Urinary bladder (tissue), 4 donors: ENCODE measurements at places on chromosomes 16 and 17. TPM values are rescaled to one million over a fixed set of nuclear protein-coding genes. Genes with fewer than 3 reads are reported as not detected.

DNA sequence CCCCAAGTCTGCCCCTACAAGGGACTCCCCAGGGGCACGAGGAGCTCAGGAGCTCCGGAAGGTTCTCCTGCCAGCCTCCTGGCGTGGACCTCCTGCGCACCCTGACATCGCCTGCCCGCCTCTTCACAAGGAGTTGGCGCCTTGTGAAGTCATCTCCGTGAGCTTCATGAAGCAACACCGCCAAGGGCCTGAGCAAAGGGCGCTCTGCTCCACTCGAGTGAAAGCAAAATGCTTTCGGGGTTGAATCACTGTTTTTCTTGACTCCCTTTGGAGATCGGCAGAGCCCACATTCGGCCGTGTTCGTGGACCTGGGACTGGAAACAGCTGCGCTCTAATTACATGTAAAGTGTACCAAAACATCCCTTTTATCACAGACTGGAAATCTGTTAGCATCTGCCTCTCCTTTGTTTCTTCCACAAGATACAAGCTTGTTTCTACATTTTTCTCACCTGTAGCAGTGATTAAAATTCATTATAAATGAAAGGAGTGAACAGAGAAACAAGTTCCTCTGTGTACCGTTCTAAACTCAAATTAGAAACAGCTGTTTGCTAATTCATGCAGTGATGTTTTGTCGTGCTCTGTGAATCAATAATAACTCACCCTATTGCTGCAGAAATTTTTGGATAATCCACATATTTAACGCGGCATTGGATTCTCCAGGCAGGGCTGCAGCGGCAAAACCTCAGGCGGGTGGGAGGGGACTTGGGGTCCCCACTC, 203.3 kb downstream of the ZNF423 start:
- no peak for DNase-seq

DNA sequence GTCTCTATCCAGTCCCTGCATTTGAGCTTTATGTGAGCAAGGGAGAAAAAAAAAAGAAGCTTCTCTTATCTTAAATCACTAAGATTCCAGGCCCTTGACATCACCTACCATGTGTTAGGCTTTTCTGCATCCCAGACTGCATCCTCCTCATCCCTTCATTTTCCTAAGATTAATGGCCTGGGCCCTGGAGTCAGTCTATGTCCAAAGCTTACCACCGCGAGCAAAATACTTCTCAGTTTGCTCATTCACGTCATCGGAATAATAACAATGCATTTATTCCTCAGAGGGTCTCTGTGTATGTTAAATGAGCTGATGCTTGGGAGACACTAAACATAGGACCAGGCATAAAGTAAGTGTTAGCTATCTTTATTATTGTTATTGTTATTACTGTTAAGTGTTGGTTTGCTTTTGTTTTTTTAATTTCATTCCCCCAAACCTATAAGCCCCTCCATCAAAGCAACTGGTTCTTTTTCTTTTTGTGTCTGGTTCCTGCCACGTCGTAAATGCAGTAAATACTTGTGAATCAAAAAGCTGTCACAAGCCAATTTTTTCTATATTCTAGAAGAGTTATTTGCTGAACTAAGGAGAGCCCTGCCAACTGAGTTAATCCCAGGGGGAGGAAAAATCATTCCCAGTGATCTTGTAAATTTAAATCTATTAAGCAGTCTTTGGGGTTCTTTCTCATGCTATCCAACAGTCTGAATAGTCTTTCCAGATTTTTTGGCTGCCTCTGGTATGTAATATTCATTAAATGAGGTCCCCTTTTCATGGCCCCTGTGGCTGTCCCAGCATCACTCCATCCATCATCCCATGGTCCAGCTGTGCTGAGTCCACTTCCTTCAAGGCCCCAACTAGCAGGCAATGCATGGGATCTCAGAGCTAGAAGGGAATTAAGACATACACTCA, 46.5 kb downstream of the VAT1L start:
- peak; percentile 78 for DNase-seq

- DNase-seq: no peak
These were observed 45.5 kb downstream of the ZZEF1 start for GRCh38 chr17:4097165-4097960.

GRCh38 chr16:11446566-11447119, 101.4 kb downstream of the RMI2 start:
- no peak for DNase-seq

DNA sequence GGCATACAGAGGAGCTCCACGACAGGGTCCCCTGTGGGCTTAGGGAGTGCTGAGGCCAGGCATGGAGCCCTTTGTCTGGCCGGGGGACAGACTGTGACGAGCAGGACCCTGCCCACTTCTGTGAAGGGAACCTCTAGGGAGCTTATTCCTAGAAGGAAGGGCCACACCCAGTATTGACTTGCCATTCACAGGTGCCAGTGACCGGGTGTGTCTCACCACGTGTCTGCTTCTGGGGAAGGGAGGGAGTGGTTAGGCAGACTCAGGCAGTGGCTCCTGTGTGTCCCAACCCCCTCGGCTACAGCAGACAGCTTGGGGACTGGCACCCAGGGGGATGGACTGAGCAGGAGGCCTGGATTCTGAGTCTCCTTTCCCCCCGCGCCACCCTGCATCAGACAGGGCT, 57.2 kb downstream of the SOCS1 start:
- DNase-seq: no peak

Gene ZP2
- 0.90 TPM for total RNA-seq

Gene PARN
- total RNA-seq: 37.4 TPM

Gene ALDH3A2
- total RNA-seq: 92.0 TPM
